ENCODE measurements at places on chromosomes 11 and 22.
A peak's percentile ranks its signal among the peaks of the same experiment; 100 is the strongest.

GRCh38 chr22:50266994-50267393, 3.2 kb downstream of the MAPK11 start:
- peaks cover 12% of the 10 kb centered on the region for H3K27me3 ChIP-seq
- peak overlapping the region; percentile 33 for H3K4me3 ChIP-seq
- H3K36me3 ChIP-seq: no peaks in the 10 kb centered on the region

DNA sequence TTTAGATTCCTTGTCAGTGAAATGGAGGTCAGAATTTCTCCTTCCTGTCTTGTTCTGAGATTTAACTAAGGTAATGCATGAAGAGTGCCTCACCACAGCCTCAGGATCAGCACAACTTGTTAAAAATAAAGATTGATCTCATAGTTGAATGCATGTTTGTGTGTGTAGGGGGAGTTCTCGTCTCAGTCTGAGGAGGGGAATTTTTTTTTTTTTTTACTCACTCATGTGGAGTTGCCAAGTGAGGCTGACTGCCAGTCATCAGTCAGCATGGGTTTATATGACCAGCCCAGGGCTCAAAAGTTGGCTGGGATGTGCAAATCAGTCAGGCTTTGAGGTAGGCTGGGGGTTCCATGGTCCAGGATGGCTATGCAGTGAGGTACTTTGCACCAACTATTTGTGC, 113.2 kb downstream of the FANCF start:
- DNase-seq: no peak
- H3K27ac ChIP-seq: no peak overlapping the region
- no peaks in the 10 kb centered on the region for H3K4me1 ChIP-seq

DNA sequence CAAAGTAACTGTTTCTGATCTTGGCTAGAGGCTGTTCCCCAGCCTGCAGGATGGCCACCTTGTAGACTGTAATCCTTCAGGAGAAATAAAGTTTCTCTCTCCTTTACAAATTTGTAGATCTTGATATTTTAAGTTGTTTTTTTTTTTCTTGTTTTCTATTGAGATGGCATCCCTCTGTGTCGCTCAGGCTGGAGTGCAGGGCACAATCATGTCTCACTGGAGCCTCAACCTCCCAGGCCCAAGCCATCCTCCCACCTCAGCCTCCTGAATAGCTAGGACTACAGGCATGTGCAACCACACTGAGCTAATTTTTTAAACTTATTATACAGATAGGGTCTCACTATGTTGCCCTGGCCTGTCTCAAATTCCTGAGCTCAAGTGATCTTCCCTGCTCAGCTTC, 389.8 kb upstream of the LRRC4C start:
- no peaks in the 10 kb centered on the region for H3K36me3 ChIP-seq
- no peak overlapping the region for H3K27ac ChIP-seq
- DNase-seq: no peak
- no peaks in the 10 kb centered on the region for H3K4me1 ChIP-seq
- no peaks in the 10 kb centered on the region for H3K27me3 ChIP-seq
- no peak overlapping the region for H3K4me3 ChIP-seq

DNA sequence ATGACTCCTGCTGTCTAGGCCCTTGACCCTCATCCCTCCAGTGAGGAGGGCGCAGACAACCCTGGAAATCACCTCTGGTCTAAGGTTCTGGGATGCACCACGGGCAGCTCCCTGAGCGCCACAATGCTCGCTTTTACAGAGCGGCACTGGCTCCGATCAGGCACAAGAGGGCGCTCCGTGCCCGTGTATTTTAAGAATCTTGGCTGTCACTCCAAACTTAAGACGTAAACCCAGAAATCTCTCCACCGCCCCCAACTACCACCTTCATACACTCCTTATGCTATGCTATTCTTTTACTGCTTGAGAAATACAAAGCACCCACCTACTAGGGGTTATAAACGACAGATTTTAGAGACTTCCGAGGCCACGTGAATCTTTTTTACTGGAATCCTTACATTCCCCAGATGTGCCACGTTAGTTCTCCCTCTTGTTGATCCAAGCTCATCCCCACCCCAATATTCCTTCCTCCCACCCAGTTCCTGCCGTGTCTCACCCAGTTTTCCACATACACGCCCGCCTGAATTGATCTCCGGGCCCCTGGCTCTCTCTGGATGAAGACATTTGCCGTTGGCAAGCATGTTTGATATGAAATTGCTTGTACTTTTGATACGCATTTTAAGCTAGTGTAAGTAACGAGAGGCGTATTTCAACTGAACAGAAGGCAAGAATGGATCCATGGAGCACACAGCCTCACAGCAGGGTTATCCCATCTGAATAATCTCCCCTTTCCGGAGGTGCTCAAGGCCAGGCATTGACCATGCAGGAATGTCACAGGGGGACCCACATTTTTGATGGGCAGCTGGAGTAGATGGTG, 453.5 kb downstream of the OPCML start:
- H3K4me3 ChIP-seq: no peak overlapping the region
- peaks cover 5% of the 10 kb centered on the region for H3K4me1 ChIP-seq
- H3K36me3 ChIP-seq: no peaks in the 10 kb centered on the region
- H3K27ac ChIP-seq: no peak overlapping the region

Measured in upper lobe of right lung (tissue), 1 donor.